Esophagus squamous epithelium (tissue), 5 donors: ENCODE measurements at places on chromosomes 6 and 20.

DNA sequence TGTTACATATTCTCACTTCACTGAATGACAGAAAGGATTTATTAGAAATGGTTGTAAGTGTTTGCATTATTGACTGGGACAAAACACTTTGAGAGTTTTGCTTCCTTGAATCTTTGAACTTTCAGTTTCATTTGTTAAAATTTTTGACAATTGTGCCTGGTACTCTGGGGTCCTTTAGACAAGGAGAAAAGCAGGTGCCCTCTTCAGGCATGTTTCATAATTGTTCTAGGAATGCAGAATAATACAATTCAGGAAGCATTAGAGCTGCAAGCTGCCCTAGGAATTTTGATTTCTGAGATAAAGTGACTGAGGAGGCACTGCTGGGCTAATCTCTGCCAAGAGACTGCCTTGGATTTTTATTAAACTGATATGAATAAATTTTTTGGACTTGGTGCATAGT is 49.7 kb downstream of the TOP1 start:
- DNase-seq: no peak

- no peak for DNase-seq
Observed at GRCh38 chr20:35547329-35547728, 5.5 kb downstream of the ERGIC3 start.

- DNase-seq: no peak
Observed at GRCh38 chr6:81169166-81169565, 583.3 kb downstream of the TENT5A start.

GRCh38 chr20:35899064-35899463 is 55.2 kb downstream of the SCAND1 start:
- DNase-seq: no peak
